M059J (cell line): ENCODE measurements at places on chromosomes 5 and 9.

GRCh38 chr9:99411479-99412115, 189.5 kb downstream of the SEC61B start:
- no peak for DNase-seq

DNA sequence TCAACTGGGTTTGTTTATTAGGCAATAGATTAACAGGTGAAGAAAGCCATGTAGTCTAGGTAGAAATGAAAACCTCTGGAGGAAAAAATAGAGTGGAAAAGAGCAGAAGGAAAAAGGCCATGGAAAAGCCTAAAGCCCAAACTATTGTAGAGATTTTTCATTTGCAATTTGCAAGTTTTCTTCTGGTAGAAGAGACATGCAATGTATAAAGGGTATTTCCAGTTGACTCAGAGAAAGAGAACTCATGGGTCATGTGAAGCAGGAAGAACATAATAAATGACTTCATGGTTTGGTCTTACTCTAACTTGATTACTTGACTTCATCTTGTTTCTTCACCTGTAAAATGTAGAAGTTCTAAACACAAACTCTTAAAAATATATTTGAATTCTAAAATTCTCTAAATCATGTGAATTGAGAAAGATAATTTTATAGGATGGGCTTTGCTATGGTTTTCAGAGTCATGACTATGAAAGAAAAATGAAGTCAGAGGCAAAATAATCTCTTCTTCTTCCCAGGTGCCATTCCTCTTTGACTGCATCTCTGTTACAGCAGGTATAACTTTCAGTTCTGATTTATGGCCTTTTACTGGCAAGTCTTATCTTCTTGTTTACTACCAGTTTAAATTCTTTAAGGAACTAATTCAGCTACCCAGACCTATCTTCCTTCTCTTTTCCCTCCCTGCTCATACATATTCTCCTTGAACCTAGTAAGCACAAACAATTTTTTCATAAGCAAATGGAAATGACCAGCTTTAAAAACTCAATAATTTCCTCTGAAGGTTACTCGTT, 47.7 kb upstream of the TMC1 start:
- DNase-seq = peak; percentile 72

- no peak for DNase-seq
Observed at GRCh38 chr5:16628376-16628775, 11.6 kb upstream of the RETREG1 start.

DNA sequence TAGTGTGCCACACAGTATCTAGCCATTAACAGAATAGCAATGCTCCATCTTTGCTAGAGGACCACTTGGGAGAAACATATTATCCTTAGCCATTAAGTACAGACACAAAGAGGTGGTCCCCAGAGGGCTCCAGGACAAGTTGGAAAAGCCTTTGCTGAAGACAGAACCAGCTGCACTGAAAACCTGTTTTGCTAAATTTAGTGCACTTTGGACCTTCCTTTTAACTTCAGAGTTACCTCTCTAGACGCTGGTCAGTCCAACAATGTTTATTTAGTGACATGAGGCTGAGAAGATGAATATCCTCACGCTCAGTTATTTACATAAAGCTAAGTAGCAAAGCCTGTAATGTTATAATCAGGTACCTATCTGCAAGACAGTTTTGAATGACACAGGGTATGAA, 265.0 kb upstream of the ZNF608 start:
- no peak for DNase-seq

GRCh38 chr9:93087971-93088655, 7.9 kb upstream of the CARD19 start:
- no peak for DNase-seq

DNA sequence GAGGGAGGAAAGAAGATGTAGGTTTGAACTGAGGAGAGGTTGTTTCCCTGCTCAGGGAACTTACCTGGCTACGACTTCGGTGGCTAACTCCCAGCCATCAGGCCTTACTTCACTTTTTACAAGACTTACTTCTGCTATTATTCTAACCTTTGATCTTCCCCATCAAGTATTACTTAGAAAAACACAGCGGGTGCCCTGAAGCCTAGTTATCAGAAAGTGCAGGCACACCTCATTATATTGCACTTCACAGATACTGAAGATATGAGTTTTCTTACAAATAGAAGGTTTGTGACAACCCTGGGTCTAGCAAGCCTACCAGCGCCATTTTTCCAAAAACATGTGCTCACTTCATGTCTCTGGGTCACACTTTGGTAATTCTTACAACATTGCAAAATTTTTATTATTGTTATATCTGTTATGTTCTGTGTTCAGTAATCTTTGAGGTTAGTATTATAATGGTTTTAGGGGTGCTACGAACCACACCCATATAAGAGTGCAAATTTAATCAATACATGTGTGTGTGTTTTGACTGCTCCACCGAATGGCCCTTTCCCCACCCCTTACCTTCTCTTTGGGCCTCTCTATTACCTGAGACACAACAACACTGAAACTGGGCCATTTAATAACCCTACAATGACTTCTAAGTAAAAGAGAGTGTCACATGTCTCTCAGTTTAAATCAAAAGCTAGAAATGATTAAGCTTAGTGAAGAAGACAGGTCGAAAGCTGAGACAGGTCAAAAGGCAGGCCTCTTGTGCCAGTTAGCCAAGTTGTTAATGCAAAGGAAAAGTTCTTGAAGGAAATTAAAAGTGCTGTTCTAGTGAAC, 2102.7 kb upstream of the WWC1 start:
- DNase-seq = no peak

DNA sequence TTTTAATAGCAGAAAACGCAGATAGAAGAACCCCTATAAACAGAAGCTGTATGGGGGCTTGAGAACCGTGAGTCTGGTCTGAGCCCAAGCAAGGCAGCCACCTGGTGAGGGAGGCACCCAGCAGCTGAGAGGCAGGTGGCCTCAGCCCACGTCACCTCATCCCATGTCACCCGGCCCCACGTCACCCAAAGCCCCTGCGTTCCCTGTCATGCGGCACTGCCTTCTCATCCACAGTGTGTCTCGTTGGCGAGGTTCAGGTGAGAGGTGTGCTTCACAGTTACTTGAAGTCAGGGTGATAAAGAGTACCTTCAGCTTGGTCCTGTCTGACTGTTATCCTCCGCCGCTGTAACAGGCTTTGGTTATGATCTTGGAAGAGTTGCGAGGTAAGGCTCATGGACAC, 80.6 kb upstream of the IRX4 start:
- DNase-seq = no peak
